ENCODE measurements at places on chromosomes 16 and 17.

GRCh38 chr16:56998861-56999260 lies 9.5 kb downstream of the NLRC5 start:
- no peak for DNase-seq

GRCh38 chr17:28478712-28479615 lies 5.5 kb downstream of the SLC13A2 start:
- DNase-seq, result no peak

DNA sequence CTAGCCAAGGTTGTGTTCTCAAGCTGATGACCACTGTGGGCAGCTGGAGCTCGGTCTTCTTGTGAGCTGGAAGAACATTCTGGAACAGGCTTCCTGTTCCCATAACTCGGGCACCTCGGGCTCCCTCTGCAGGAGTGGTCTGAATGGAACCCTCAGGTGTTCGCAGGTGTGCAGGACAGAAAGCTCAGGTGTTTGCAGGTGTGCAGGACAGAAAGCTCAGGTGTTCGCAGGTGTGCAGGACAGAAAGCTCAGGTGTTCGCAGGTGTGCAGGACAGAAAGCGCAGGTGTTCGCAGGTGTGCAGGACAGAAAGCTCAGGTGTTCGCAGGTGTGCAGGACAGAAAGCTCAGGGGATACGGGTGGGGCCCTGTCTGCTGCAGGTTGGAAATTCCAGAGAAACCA lies 109.0 kb upstream of the CACNG5 start:
- no peak for DNase-seq

GRCh38 chr17:32104158-32104557 lies 38.1 kb upstream of the RHOT1 start:
- no peak for DNase-seq

- no peak for DNase-seq
Observed at GRCh38 chr17:55202896-55203295, 61.9 kb upstream of the HLF start.

Measured in NCI-H460 (cell line).